ENCODE measurements at places on chromosomes 13 and 19.

DNA sequence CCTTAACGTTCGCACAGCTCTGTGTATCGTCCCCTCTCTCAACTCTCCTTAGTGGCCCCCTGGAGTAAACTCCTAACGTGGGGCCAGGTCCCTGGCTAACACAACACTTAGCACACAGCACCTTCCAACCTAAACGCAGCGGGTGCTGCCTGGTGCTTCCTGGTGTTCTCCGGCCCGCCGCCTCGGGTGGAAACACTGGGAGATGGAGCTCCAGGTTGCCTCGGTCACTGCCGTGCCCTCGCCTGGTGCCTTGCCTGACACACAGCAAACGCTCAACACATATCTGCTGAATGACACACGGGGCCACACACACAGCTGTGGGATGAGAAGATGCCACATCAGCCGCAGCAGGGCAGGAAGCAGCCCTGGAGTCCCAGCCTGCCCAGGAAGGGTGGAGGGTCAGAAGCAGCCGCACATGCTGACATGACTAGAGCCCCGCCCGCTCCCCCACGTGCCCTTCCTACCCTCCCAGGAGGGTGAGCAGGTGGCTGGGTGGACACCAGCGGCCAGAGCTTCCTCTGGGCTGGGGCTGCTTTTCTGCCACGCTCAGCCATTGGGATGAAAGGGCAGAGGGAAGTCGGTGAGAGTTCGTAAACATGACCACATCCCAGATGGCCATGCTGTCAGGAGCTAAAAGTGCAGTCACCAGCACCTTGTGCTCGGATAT lies 6.6 kb downstream of the PEPD start:
- DNase-seq: no peak

DNA sequence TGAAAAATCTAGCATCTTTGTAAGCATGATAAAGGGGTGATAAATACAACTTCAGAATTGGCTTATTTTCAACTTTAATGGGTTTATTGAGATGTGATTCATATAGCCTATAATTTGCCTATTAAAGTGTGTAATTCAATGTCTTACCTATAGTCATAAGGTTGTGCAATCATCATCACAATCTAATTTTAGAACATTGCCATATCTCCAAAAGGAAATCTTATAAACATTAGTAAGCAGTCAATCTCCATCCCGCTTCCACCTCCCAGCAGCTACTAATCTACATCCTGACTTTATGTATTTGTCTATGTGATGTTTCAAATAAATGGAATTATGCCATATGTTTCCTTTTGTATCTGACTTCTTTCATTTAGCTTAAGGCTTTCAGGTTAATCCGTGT lies 145.2 kb upstream of the KLHL1 start:
- DNase-seq: no peak

DNA sequence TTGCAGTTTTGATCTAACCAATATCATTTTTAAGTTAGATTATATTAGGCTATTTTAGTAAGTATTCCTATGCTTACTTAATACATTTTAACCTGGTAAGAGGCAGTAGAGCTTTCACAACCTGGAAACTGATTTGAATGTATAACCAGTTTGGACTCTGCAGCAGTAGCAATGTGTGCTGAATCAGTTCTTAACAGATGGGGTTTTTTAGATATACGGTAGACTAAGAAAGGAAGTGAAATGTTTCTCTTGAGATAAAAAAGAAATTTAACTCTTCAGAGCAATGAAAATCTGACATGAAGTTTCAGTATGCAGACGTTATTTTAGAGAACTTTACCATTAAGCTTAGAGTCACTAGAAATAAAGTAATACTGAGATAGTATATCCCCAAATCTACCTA lies 2.7 kb downstream of the NBEA start:
- no peak for DNase-seq

DNA sequence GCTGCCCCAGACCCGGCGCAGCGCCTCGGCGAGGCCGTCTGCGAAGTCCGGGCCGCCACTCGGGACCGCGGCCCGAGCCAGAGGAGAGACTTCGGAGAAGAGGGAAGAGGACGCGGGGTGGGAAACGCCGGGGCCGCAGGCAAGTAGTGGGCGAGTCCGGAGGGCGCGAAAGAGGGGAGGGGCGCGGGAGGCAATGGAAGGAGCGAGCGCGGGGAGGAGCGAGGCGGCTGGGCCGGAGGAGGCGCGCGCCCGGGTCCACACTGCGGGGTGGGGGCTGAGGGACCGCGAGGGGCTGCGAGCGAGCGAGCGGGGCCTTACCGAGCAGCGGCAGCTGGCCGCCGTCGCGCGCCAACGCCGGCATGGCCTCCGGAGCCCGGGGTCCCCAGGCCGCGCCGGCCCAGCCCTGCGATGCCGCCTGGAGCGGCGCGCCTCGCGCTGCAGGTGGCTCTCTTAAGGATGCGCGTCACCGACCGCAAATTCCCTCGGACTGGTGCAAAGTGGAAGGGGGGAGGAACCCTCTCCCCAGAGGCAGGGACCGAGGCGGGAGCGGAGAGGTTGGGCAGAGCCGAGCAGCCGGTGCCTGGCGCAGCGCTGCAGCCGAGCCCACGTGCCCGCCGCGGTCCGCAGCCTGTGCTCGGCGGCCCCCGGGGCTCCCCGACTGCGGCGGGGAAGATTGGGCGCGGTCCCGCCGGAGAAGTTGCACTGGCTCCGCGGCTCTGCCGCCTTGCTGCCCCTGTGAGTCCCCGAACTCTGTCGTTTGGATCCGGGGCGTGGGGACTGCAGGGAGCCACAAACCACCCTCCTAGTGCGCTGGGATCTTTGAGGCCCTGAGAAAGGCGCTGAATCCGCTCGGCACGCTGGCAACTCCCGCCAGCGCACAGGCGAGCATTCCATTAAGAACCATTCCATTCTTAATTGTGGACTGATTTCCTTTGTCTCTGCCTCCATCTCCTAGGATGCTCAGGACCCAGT lies at the start of gene FLT3:
TSS of gene FLT3 (minus strand) at position 427 of the 972 bp plus-strand sequence. CDS start at position 361, 66 bp downstream.
- DNase-seq: peak; percentile 15

DNA sequence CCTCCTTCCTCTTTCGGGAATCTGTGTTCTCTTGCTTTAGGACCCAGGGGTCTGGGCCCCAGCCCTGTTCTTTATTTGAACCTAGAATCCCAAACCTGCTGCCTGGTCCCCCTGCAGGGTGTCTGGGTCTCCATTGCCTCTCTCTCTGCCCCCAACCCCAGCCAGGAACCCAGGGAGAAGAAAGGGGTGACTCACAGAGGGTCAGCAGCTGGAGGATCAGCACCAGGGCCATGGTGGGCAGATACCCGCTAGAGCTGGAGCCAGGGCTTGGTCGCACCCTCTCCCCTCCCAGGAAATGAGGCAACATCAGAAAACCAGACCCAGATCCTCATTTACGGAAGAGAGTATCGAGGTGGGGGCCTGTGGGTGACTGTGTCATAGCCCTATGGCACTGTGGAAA lies at the start of gene OSCAR:
TSS of gene OSCAR (minus strand) at position 243 of the 400 bp plus-strand sequence. CDS start at position 232, 11 bp downstream.
- peak; percentile 18 for DNase-seq

DNA sequence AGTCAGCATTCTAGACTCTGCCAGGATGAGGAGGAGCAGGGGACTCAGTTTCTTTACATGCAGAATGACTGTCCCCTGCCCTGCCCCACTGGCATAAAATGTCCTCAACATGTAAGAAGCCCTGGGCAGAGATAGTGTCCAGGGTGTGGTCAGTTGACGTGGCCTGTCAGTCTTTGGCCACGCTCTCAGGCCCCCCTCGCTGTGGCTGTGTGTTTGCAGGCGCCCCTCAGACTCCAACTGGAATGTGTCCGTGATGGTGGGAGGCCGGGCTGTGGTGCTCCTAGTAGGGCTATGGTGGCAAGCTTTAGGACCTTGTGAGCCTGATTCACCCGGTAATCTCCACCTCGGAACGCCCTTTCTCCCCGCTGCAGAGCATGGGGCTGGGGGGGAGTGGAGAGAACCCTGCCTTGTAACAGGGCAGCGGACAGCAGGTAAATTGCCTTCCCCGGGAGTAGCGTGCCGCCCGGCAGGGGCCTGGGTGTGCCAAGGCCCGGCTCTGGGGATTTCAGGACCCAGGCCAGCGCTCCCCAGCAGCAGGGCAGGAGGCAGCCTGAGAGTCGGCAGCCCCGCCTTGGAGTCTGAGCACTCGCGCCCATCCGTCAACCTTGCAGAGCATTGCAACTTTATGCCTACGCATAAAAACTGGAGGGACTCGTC lies 62.3 kb downstream of the CHST8 start:
- DNase-seq: peak; percentile 39

DNA sequence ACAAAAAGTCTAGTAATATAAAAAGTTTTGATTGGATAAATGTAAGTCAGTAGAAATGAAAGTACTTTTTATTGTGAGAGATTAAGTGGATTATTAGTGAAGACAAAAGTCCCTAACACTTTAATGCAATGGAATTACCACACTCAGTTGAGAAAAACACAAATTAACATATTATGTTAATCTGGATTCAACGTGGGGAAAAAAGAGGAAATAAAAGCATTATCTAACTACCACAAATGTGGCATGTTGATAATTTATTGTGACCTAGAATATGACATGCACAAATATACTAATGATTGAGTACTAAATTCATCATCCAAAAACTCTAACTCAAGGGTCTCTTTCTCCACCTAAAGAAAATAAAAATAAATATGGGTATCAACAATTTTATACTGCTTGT lies 41.5 kb downstream of the FOXO1 start:
- no peak for DNase-seq

DNA sequence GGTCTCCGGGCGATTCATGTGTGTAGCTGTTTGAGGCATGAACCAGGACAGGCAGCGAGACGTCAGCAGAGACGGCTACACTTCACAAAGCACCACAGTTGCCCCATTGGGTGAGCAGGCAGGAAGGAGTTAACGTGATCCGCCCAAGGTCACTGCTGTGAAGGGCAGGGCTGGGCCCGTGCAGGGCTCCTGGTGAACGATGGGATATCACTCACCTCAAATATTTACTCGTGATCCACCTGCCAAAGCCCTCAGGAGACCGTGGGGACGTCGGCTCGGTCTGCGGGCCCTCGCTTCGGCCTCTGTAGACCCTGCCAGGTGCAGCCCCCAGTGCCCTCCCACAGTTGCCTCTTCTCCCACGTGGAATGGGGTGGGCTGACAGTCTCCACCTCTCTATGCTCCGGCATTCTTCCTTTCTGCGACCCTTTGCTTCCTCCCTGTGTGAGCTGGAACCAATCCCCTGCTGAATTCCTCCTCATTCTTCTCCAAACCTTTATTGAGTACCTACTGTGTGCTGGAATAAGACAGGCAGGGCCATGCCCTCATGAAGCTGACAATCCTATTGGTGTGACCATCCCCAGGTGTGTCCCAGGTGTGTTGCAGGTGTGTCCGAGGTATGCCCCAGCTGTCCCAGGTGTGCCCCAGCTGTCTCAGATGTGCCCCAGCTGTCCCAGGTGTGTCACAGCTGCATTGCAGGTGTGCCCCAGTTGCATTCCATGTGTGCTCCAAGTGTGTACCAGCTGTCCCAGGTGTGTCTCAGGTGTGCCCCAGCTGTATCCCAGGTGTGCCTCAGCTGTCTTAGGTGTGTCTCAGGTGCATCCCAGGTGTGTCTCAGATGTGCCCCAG lies 2.0 kb upstream of the GRK1 start:
- DNase-seq: no peak

DNA sequence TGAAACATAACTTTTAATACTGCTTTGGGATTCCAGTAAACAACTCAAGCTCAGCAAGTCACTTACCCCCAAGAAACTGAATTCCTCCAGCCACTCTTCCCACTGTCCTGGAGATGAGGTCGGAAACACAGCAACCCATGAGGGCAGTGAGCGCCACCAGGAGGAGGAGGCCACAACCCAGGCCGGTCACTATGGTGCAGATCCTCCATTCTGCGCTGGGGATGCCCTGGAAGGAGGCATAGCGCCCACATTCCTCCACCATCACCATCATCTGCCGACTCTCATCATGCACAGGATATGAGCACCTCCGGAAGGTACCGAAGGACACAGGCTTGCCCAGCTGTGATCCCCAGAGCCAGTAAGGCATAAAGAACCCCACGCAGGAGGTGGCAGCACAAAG lies 2.2 kb downstream of the LHFPL6 start:
- DNase-seq: peak; percentile 12

DNA sequence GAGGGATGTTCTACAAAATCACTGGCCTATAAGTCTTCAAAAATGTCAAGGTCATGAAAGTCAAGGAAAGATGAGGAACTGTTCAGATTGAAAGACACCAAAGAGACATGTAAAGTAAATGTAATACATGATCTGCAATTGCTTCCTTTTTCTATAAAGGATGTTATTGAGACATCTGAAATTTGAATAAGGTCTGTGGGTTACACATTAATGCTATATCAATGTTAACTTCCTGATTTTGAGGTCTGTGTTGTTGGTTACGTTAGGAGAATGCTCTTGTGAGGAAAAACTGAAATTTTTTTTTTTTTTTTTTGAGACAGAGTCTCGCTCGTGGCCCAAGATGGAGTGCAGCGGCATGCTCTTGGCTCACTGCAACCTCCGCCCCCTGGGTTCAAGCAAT lies 197.4 kb downstream of the RGCC start:
- DNase-seq: no peak

GRCh38 chr19:41457241-41457640 lies 14.3 kb downstream of the ERICH4 start:
- DNase-seq: no peak

DNA sequence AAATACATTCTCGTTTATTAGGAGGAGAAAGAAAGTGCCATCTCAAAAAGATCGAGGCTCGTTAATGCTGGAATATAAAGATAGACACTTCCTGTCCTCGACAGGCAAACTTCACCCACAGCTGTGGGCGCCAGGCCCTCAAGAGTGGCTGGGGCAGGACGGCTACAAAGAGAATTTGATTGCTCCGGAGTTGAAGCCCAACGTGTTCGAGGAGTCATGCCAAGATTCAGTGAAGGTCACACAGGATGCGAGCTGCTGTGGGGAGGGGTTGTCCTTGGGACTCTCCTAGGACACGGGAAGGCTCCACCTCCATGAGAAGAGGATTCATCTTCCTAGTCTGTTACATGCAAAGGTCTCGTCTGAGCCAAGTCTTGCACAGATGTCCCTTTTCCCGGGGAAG lies 16.3 kb upstream of the PTPRS start:
- DNase-seq: no peak

GRCh38 chr19:52190487-52191293 lies 838 bp downstream of the PPP2R1A start:
- peak; percentile 45 for DNase-seq

- no peak for DNase-seq
Observed at GRCh38 chr19:6914321-6914720, 26.9 kb downstream of the ADGRE1 start.

DNA sequence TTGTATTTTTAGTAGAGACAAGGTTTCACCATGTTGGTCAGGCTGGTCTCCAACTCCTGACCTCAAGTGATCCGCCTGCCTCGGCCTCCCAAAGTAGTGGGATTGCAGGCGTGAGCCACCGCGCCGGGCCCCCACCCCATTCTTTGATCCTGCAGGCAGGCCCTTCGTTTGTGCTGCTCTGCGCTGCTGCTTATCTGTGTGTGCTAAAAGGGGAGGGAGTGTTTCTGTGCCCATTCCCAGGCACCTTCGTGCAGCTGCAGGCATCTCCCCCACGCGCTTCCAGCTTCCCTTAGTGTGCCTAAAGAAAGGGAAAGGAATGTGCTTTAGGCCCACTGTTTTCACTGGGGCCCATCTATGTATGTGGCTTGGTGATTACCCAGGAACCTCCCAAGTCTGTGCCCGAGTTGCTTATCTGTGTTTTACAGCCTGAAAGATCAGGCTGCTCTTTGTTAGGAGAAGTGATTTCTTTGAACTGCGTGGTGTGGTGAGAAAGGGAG lies 27.2 kb downstream of the EPN1 start:
- DNase-seq: peak; percentile 66

Data from fibroblast of pulmonary artery (primary cell).